ENCODE measurements at places on chromosomes 3 and 15.

DNA sequence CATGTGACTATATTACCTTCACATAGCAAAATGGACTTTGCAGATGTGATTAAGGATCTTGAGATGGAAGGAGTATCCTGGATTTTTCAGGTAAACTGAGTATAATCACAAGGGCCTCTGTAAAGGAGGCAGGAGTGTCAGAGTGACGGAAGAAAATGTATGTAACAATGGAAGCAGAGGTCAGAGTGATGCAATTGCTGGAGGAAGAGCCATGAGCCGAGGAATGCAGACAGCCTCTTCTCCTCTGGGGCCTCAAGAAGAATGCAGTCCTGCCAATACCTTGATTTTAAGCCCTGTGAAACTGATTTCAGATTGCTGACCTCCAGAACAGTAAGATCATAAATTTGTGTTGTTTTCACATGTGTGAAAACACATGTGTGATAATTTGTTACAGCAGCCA is 15.1 kb downstream of the HEMK1 start:
- no peak for DNase-seq

DNA sequence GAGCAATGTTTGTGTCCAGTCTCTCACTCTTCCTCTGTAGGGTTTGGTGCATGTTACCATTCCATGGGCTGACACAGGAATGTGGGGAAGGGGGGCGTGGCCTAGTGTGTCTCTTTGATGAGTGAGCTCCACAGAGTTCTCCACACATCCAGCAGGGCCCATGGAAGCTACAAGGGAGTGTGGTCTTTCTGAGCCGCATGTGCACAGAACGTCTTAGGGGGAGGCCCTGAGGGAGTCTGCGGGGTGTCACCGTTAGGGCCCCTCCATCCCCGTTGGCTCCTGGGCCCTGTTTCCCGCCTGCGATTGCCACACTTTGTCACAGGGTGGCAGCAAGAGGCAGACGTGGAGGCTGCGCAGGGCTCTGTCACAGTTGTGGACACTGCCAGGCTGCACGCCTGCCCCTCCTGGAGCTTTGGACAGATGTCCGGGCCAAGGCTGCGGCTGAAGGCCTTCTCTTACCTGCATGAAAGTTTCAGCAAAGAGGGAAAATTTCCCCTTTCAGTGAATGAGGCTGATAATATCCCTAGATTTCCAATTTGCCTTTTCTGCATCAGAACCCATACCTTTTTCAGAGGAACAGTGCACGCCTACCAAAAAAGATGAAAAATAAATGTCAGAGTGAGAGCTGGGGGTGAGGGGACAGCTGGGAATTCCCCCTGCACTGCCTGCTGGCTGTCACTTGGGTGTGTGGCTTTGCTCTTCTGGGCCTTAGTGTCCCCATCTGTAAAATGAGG is 24.3 kb downstream of the CACNA2D3 start:
- no peak for DNase-seq

GRCh38 chr15:36926427-36926825 is 173.9 kb downstream of the MEIS2 start:
- DNase-seq = no peak

GRCh38 chr3:3151513-3151912 is 24.8 kb downstream of the TRNT1 start:
- no peak for DNase-seq

DNA sequence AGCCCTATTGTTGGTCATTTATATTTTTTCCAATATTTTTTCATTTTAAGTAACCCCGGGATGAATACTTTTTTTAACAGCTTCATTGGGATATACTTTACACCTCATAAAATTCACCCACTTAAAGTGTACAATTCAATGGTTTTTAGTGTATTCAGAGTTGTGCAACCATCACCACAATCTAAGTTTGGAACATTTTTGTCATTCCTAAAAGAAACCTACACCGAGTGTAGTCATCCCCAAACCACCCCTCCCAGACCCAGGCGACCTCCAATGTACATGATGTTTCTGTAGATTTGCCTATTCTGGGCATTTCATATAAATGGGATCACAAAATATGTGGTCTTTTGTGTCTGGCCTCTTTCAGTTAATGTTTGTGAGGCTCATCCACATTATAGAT is 118.3 kb upstream of the FRMD4B start:
- DNase-seq = no peak

GRCh38 chr3:9806688-9807589 is 3.1 kb upstream of the TTLL3 start:
- DNase-seq = no peak

DNA sequence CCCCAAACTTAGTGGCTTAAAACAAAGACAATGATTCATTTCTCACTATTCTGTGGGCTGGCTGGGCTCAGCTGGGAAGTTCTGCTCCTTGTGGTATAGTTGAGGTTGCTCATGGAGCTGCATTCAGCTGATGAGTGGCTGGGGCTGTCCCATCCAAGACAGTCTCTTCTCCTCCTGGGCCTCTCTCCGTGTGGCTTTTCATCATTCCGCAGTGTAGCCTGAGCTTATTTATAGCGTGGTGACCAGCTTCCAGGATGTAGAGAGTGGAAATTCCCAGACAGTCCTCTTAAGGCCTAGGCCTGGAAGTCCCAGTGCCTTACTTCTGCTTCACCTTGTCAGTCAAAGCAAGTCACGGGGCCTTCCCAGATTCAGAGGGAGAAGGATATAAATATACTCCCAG is 136.7 kb upstream of the DAZL start:
- DNase-seq = no peak

- no peak for DNase-seq
Observed at GRCh38 chr15:89007989-89008388, 80.3 kb upstream of the ABHD2 start.

DNA sequence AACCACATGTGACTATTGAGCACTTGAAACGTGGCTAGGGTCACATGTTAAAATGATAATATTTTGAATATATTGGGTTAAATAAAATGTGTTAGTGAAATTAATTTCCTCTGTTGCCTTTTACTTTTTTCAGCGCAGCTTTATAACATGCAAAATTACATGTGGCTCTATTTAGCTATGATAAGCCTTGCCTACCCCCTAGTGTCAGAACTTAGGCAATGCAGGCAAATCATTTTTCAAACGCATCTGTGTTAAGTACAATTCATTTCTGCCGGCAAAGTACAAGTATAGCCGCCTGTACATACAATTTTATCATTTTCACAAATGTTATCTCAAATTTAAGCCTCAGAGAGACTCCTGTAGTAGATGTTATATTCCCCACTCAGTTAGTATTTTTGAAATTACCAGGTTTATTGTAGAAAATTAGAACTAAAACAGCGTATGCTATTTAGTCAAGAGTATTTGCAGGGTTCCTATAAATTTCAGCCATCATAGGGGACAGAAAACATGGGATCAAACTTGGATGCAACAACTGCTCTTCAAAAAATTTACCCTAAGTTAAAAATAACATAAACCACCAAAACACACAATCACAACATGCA is 56.1 kb downstream of the TAFA4 start:
- peak; percentile 22 for DNase-seq

- DNase-seq = no peak
Observed at GRCh38 chr3:14822670-14823390, 4.1 kb downstream of the FGD5 start.

- DNase-seq = peak; percentile 38
Observed at GRCh38 chr15:78726870-78727551, 84.3 kb downstream of the ADAMTS7 start.

- DNase-seq = no peak
Observed at GRCh38 chr15:39672666-39673065, 91.8 kb downstream of the THBS1 start.

DNA sequence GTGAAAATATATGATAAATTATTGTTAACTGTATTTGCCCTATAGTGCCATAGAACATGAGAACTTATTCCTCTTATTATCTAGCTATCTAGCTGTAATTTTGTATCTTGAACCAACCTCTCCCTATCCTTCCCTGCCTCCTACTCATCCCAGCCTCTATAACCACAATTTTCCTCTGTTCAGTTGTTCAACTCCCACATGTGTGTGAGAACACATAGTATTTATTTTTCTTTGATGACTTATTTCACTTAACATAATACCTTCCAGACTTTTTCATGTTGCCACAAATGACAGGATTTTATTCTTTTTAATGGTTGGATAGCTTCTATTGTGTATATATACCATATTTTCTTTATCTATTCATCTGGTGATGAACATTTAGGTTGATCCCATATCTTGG is 85.4 kb upstream of the SUCLG2 start:
- DNase-seq = no peak

DNA sequence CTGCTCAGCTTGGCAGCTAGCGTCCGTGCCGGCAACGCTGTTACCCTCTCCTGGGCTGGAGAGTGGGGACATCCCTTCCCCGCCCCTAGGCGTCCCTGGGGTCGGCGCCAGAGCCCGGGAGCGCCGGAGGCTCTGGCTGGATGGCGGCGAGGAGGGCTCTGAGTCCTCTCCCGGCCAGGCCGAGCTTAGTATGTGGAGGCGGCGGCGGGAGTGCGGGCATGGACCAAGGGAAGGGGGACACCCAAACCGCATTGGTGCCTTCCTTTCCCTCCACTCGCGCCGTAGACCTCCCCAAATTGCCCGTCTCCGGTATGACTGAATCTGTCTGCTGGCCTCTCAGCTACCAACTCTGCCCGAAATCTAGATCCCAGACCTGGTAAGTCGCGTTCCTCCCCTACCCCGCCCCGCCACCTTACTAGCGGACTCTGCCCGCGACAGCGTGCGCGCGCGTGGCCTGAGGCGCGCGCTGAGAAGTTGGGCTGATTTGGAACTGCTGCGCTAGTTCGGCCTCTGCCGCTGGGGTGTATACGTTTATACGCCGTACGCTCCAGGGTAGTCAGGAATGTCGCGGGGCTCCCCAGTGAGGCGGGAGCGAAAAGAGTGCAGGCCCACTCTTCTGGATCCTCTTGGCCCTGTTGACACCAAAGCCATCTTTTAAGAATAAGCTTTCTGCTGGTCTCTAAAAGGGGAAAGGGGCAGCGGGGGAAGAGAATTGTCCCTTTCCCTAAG is 12.2 kb downstream of the ZIC1 start:
- no peak for DNase-seq

- DNase-seq = no peak
Observed at GRCh38 chr3:53181024-53181371, 20.0 kb downstream of the PRKCD start.

GRCh38 chr3:174755833-174756829 is 103.0 kb upstream of the NAALADL2 start:
- DNase-seq = no peak

GRCh38 chr3:71317749-71318457 is 265.6 kb downstream of the FOXP1 start:
- DNase-seq = no peak

GRCh38 chr15:71853543-71853942 is 43.2 kb downstream of the NR2E3 start:
- DNase-seq = no peak

- peak; percentile 40 for DNase-seq
Observed at GRCh38 chr3:187165144-187165543, 25.8 kb upstream of the RPL39L start.

- no peak for DNase-seq
Observed at GRCh38 chr3:127978636-127979035, 63.6 kb downstream of the KBTBD12 start.

DNA sequence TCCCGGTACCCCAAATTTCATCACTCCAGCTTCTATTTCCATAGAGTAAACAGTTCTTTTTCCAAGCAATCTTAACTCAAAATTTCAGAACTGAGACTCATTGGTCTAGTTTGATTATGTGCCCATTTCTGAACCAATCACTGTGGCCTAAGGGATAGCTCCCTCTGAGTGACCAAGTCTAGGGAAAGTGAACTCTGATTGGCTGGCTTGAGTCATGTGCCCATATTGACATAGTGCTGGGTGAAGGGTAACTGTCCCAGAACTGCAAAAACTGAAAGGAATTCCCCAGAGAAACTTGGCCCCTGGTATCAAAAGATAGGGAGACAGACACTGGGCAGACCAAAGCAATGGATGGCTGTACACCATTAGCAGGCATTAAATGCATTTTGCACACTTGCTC is 171.2 kb upstream of the WNT5A start:
- no peak for DNase-seq

DNA sequence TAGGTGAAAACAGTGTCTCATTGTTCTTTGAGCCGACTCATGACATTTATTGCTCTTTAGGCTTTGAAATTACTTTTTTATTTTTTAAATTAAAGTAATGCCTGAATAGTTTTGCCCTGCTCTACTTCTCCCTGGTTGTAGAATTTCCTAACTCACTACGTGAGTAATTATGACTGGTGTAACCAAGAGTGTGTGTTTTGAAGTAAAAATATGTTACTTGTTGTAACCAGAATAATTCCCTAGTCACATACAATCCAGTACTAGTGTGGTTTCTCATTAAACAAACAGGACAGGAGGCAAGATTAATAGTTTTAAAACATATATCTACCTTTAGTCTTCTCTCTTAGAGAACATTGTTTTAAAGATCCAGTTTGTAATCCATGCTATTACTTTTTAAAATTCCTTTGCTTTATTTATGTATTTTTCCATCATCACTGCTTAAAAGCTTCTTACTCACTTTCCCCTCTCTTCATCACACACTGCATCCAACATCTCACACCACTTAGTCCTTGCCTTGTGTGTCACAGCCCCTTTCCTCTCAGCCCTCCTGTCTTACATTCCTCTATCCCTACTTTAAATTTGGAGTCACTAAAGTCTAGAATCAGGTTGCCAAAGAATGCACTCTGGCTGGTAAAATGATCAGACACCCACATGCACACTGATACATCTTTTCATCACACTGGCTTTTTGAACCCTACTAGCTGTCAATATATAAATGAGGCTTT is 219.7 kb downstream of the WNT5A start:
- DNase-seq = no peak

DNA sequence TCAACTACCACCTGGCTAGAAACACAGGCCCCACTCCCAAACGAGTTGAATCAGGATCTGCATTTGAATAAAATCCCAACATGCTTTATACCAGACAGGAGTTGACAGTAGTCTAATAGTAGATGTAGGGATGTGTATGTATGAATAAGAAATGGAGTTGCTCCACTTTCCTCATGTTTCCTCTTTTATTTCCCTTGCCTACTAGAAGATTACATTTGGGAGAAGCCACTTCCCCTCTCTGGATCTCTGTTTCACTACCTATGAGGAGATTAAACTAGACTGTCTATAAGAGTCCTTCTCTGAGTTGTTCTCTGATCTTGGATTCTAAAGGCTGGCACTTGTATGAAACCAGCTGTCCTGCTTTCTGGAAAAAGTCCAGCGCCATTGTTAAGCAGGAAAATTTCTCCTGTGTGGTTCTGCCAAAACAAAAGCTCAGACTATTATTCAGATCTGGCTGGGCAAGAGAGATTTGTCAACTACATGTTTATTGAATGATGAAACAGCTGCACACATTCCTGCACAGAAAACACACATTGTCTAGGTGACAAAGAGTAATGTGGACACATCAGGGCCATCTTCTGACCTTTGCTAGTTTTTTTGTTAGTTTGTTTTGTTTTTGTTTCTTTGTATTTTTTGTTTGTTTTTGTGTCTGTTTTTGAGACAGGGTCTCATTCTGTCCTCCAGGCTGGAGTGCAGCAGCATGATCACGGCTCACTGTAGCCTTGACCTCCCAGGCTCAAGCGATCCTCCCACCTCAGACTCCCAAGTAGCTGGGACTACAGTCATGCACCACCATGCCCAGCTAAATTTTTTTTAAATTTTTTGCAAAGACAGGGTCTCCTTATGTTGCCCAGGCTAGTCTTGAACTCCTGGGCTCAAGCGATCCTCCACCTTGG is 29.9 kb downstream of the ACP3 start:
- no peak for DNase-seq

GRCh38 chr3:43773273-43774094 is 82.7 kb downstream of the ABHD5 start:
- peak; percentile 90 for DNase-seq
